ENCODE measurements at places on chromosomes 16 and 17.
A peak's percentile ranks its signal among the peaks of the same experiment; 100 is the strongest.

- no peak for DNase-seq
These were observed 21.0 kb downstream of the CNP start for GRCh38 chr17:41987642-41988041.

- no peak for DNase-seq
These were observed 69.7 kb upstream of the DNAJA2 start for GRCh38 chr16:47043200-47043599.

DNA sequence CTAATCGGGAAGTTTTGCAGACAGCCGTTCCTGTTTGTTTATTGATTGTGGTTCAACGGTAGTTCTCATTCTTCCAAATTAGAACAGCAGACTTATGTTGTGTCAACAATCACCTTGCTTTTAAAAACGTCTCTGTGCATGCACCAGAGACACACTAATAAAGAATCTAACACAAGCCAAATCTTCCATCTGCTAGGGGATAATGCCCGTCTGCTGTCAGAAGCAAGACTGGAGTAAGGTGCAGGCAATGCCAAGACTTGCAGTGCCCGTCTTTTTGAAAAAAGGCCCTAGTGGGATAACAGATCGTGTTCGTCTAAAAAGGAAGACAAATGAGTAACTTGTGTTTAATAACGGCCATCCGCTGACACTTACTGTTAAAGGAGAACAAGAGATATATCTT lies 158.4 kb downstream of the KCNJ2 start:
- DNase-seq = no peak

DNA sequence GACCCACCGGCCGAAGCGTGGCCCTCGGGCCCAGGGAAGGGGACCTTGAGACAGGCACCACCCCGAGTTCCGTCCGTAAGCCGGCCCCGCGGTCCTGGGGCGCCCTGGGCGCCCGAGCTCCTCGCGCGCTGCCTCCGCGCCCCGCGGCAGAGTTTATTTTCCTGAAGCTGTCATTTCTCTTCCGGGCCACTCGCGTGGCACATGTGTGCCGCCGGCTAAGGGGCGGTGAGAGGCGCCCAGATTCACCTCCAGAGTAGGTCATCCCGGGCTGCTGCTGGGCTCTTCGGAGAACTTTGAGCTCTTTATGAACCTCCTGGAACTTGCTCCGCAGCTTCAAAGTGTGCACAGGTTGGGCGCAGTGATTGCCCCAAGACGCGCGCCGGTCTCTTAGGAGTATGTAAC lies 489 bp downstream of the ZC3H18 start:
- no peak for DNase-seq

- no peak for DNase-seq
These were observed at the start of gene SERPINF2 for GRCh38 chr17:1742371-1743087. TSS of gene SERPINF2 (plus strand) at chr17:1742871. CDS start at chr17:1744996, 2,125 bp downstream.

DNA sequence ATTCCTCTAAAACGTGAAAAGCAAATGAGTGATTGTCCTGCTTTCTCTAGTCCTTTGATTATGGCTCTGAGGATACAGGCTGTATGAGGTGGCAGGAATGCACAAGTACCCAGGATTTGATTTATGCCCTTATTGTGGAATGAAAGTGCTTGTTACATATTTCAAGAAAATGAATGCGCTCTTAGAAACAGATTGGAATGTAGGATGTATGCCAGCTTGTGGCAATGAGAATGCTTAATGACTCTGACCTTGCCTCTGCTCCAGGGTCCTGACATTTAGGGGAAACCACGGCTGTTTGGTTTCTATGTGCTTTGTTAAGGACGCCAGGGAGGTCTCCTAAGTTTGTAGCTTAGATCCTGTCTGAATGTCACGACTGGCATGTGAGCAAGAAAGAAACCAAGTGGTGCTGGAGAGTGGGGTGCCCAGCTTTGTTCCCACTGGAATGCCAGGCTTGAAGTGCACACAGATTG lies 22.0 kb downstream of the PRCD start:
- no peak for DNase-seq

GRCh38 chr16:77564791-77565390 lies 130.1 kb upstream of the ADAMTS18 start:
- no peak for DNase-seq

DNA sequence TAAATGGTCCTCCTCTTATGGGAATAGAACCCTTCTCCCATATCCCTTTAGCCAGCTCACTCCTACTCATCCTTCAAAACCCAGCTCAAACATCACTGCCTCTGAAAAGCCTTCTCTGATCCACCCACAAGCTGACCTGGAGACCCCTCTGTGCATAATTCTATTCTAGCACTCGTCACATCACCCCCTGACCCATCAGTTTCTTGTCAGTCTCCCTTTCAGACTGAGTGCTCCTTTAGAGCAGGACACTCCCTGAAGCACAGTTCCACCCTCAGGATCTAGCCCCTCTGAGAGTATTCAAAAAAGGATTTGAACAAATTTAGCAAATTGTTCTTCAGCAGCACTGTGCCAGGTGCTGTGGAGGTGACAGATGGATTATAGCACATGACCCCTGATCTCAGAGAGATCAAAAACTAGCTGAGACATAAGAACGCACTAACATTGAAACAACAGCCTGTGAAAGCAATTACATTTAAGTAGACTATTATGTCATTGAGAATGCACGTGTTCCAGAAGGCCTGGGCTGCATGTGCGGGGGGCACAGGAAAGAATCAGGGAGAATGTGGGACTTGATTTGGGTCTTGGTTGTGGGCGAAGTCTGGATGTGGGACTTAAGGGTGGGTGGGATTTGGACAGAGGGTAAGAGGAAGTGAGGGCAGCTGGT lies 43.5 kb downstream of the MRPS23 start:
- DNase-seq = no peak

DNA sequence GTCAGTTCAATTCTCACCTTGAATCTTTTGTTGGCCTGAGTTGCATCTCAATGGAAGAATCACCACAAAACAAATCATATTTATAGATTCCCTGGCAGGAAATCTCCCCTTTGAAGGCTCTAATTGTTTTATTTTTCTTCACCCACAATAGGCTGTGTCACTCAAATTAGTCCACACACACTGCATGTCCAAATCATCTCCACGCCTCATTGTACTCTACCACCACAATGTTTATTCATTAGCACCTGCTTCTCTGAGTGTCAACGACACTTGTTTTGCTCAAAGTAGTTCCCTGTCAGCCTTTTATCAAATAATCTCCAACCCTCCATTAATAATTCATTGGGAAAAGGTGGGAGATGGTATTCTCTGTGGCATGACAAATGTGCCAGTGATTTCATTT lies 164.3 kb downstream of the ABCC12 start:
- DNase-seq = no peak

DNA sequence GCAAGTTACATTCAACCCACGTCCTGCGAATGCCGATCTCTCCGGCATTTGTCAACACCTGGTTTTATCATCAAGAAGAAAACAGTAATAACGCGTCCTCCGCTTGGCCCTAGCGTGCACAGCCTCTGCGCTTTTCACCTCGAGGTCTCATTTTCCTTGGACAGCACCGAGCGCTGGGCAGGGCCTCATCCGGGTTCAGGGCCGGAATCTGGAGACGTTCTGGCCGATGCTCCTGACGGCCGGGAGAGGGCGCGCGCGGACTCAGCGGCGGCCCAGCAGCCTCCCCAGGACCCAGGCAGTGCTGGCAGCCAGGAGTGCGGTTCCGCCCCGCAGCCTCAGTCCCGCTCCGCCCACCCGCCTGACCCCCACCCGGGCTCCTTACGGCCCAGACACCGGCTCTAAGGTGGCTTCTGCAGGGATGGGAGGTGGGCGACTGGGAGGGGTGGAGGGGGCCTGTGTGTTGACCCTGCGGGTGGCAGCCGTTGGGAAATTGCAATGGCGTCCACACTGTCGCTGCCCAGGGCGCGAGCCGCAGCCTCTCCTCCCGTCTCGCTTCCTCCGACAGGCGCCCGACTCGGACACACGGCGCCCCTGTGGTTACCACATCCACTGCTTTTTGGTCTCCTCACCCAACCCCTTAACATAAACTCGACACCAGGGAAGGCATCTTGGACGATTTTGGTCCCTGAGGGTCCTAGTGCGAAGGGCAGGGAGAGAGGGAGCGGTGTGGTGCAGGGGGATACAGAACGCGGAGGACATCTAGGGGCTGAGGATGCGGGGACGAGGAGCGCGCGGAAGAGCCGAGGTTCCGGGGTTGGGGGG lies 7.4 kb upstream of the FLYWCH1 start:
- DNase-seq = peak; percentile 91

- DNase-seq = no peak
These were observed 37.1 kb downstream of the MRM3 start for GRCh38 chr17:819251-819650.

DNA sequence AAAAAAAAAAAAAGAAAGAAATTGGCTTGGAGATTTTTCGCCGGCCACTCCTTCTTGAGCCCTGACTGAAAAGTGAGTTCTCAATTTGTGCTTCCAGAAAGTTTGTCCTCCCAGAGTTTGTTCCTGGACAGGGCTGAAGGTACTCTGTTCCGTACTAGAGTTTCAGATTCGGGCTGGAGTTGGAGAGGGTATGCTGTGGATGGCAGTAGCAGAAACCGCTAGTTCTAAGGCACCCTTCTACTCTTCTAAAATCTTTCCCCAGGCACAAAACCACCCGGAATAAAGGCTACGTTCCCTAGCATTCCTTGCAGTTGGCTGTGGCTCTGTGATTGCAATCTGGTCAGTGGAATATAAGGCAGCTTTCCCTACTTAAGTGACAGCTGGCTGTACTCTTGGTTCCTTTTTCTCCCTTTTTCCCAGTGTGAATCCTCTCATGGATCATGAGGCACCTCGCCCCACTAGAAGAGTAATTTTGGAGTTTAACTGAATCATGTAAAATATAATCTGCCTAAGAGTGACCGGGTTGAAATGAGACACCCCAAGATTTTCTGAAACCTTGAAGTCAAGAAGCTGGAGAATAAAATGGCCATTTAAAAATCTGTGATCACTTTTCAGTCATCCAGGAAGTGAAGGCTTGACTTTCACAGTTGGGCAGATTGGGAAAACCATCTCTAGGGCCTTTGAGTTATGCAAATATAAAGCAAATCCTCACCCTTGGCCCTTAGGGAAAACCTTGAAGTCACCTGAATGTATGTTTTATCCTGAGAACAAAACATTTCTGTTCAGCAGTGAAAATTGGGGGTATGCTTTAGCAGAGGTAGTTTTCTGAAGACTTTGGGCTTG lies 901 bp upstream of the HEATR6 start:
- no peak for DNase-seq

DNA sequence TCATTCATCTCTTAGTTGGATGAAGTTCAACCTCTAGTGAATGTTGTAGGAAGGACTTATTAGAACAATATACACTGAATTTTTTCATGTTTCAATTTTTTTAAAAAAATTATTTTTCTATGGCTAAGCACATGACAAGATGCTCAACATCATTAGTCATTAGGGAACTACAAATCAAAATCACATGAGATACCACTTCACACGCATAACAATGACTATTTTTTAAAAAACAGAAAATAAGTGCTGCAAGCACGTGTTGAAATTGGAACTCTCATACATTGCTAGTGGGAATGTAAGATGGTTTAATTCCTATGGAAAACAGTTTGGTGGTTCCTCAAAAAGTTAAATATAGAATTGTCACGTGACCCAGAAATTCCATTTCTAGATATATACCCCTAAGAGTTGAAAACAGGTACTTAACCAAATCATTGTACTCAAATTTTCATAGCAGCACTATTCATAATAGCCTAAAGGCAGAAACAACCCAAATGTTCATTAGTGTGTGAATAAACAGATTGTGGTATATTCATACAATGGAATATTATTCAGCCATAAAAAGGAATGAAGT lies 85.2 kb upstream of the AKTIP start:
- no peak for DNase-seq

DNA sequence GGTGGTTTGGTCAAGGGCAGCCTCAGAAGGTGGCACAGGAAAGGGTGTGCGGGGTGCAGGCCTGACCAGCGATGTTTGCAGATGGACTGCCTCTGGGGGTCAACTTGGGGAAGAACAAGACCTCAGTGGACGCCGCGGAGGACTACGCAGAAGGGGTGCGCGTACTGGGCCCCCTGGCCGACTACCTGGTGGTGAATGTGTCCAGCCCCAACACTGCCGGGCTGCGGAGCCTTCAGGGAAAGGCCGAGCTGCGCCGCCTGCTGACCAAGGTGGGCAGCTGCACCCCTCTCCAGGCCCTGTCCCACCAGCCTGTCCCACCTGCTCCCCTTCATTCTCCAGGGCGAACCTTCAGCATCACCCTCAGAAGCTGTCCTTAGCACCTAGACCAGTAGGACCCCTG lies 12.5 kb downstream of the DHODH start:
- no peak for DNase-seq

DNA sequence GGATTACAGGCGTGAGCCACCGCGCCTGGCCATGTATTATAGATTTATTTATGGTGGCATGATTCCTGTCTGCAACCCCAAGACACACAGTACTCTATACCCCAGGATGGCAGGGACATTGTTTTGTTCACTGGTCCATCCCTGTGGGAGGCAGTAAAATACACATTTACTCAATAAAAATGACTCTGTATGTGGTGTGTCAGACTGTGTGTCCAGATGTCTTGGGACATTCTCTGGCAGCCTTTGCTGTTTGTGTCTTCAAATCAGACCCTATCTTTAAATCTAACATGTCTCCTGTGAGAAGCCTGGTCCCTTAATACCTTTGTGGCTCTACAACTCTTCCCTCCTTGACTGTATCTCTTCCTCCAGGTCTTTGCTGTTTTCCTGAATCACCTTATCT lies 1.7 kb upstream of the COASY start:
- DNase-seq = no peak

GRCh38 chr17:62172492-62173291 lies 107.6 kb upstream of the MED13 start:
- DNase-seq = no peak

- DNase-seq = peak; percentile 75
These were observed 339 bp downstream of the N4BP1 start for GRCh38 chr16:48609652-48610029.

- DNase-seq = no peak
These were observed 11.5 kb downstream of the HAS3 start for GRCh38 chr16:69116906-69117305.

GRCh38 chr17:35088356-35088880 lies 24.9 kb upstream of the RFFL start:
- no peak for DNase-seq
